ENCODE measurements at places on chromosomes 5 and 9. TPM values are rescaled to one million over a fixed set of nuclear protein-coding genes. Genes with fewer than 3 reads are reported as not detected.

The ANKRD18B gene
- total RNA-seq: 6.0 TPM

The HSD17B3 gene
- 1.2 TPM for total RNA-seq

The PNPLA7 gene
- 0.26 TPM for total RNA-seq

The ISL1 gene
- total RNA-seq: 6.1 TPM

The SLC6A19 gene
- not detected for total RNA-seq

The CFAP90 gene
- total RNA-seq: not detected

The ZNF879 gene
- total RNA-seq: 3.4 TPM

The PPP1R2B gene
- under 0.01 TPM for total RNA-seq

The SEPTIN8 gene
- total RNA-seq: 22.6 TPM

The C1QTNF2 gene
- not detected for total RNA-seq

The CDX1 gene
- total RNA-seq: not detected

The PLAC8L1 gene
- total RNA-seq: 0.53 TPM

The BBLN gene
- total RNA-seq: 28.2 TPM

The SOHLH1 gene
- total RNA-seq: not detected

The NMUR2 gene
- not detected for total RNA-seq

The ENTREP1 gene
- 0.53 TPM for total RNA-seq

All from bronchial epithelial cell (primary cell).